ENCODE measurements at places on chromosomes 13 and 19. TPM values are rescaled to one million over a fixed set of nuclear protein-coding genes. Genes with fewer than 3 reads are reported as not detected.

DNA sequence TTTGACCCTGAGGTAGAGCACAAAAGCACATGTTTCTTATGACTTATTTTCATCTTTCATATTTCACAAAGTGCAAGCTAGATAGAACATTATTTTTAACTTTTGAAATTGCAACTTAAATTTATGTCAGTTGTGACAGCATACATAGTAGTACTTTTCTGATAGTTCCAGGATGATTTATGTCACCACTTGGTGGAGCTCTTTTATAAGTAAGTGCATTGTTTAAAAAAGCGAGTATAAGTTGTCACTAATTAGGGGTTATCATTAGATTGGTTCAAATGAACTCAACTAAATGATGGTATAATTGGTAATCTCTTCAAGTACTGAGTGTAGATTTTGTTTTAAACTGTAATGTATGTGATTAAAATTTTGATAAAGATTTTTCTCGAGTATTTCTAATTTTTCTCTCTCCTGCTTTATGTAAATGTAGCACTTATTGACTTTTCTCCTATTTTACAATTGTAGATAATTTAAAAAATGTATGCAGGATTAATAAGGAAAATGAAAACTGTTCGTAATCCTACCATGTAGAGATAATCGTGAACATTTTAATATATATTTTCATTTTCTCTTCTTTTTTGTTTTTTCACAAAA lies 31.1 kb downstream of the RB1 start:
- no peaks in the 10 kb centered on the region for H3K27me3 ChIP-seq
- peak; percentile 24 for DNase-seq
- H3K36me3 ChIP-seq, result no peaks in the 10 kb centered on the region
- H3K4me3 ChIP-seq, result no peak overlapping the region

GRCh38 chr13:31859571-31859970 lies 120.2 kb downstream of the RXFP2 start:
- no peaks in the 10 kb centered on the region for H3K36me3 ChIP-seq
- no peak for DNase-seq
- H3K4me3 ChIP-seq, result no peak overlapping the region
- H3K27me3 ChIP-seq, result no peaks in the 10 kb centered on the region
- H3K4me1 ChIP-seq, result no peaks in the 10 kb centered on the region
- H3K27ac ChIP-seq, result no peak overlapping the region

DNA sequence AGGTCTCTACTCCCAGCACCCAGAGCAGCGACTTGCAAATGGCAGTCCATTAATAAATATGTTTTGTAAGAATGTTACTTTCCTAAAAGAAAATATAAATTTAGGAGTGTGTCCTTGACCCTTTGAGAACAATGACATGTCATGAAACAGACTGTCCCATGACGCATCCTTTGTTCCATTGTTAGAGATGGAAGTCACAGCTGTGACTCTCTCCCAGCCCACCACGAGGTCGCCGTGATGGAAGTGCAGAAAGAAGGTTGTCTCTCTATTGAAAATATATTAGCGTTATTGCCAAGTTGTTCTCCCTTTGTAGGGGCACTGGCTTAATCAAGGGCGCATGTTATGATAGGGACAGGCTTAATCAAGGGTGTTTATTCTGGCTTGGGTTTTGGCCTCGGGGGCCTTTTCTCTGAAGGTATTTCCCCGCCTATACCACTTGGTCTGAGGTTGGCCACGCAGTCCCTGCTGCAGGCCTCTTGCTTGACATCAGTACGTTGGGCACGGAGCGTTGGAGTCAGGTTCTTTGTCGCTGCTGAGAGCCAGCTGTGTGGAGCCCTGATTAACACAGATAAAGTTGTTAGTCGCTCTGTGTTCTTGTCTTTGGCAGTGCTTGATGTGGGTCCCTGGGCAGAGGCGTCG lies 126.7 kb upstream of the ZNF536 start:
- no peaks in the 10 kb centered on the region for H3K36me3 ChIP-seq
- H3K4me3 ChIP-seq, result no peak overlapping the region
- no peak overlapping the region for H3K27ac ChIP-seq
- H3K4me1 ChIP-seq, result no peaks in the 10 kb centered on the region
- no peak for DNase-seq

DNA sequence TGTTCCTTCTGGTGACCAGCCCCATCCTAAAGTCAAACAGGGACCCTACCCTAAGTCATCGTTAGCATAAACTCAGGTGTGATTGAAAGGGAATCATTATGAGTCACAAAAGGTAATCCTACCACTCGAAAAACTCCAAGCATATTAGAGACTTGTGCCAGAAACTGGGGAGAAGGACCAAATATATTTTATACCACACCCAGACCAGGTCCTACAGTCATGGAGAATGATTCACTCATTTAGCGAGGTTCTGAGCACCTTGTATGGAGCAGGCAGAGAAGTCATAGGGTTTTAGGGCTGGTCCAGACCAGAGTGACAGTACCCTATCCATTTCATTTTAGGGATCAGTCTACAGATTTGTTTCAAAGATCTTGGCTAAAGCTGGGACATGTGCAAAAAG lies 149.5 kb downstream of the SLC7A1 start:
- H3K4me1 ChIP-seq, result no peaks in the 10 kb centered on the region
- no peaks in the 10 kb centered on the region for H3K27me3 ChIP-seq
- no peak for DNase-seq
- no peak overlapping the region for H3K4me3 ChIP-seq

GRCh38 chr19:45179072-45179891 lies 698 bp downstream of the BLOC1S3 start:
- peaks cover 19% of the 10 kb centered on the region for H3K4me1 ChIP-seq
- peak overlapping the region; percentile 86 for H3K4me3 ChIP-seq
- H3K27me3 ChIP-seq, result no peaks in the 10 kb centered on the region
- H3K36me3 ChIP-seq, result peaks cover 6% of the 10 kb centered on the region
- H3K27ac ChIP-seq, result peak overlapping the region; percentile 79
- DNase-seq, result no peak

GRCh38 chr13:77715233-77715891 lies 17.9 kb downstream of the SLAIN1 start:
- H3K4me1 ChIP-seq, result peaks cover 12% of the 10 kb centered on the region
- H3K27ac ChIP-seq, result peak overlapping the region; percentile 17
- DNase-seq, result no peak
- H3K36me3 ChIP-seq, result no peaks in the 10 kb centered on the region
- no peak overlapping the region for H3K4me3 ChIP-seq

DNA sequence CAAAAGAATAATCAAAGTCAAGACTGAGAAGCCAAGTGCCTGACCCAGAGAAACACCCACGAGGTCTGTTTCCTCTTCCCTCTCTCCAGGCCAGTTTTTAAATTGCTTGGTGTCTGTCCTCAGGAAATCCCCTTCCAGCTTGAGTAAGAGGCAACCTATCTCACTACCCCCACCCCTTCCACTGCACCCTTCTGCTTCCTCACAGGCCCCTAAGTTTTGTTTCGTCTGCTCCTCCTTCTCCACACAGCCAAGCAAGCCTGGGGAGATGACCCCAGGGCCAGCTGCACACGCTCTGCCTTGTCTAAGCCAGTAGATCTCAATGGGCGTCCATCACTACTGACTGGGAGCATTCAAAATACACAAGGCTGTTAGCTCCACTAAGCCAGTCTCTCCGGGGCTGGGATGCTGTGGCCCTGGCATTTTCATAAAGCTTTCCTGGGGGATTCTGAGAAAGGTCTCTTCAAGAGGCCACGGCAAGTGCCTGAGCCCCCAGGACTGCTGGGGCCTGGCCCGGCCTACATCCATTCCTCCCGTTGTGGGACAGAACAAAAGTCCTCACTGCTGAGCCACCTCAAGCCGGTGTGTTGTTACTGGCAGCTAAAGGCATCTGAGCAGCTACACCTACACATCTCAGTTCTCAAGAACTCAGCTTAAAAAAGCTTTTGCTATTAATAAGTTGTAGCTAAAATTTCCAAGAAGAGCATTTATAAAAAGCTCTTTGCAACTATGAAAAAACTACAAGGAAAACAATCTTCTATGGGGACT lies 14.9 kb upstream of the IL4I1 start:
- peaks cover 36% of the 10 kb centered on the region for H3K36me3 ChIP-seq
- H3K27me3 ChIP-seq, result no peaks in the 10 kb centered on the region
- peaks cover 61% of the 10 kb centered on the region for H3K4me1 ChIP-seq

- no peaks in the 10 kb centered on the region for H3K27me3 ChIP-seq
- no peak overlapping the region for H3K27ac ChIP-seq
- no peak for DNase-seq
- peaks cover 49% of the 10 kb centered on the region for H3K4me1 ChIP-seq
- H3K36me3 ChIP-seq, result peaks cover 8% of the 10 kb centered on the region
- H3K4me3 ChIP-seq, result no peak overlapping the region
These were observed 24.1 kb downstream of the PBX4 start for GRCh38 chr19:19594381-19594780.

GRCh38 chr13:77544758-77545338 lies 9.3 kb downstream of the SCEL start:
- no peak overlapping the region for H3K4me3 ChIP-seq
- no peak for DNase-seq
- H3K4me1 ChIP-seq, result peaks cover 4% of the 10 kb centered on the region

- H3K4me3 ChIP-seq, result no peak overlapping the region
- H3K27ac ChIP-seq, result no peak overlapping the region
- DNase-seq, result no peak
- H3K27me3 ChIP-seq, result no peaks in the 10 kb centered on the region
These were observed 4.3 kb downstream of the RGCC start for GRCh38 chr13:41461527-41462139.

DNA sequence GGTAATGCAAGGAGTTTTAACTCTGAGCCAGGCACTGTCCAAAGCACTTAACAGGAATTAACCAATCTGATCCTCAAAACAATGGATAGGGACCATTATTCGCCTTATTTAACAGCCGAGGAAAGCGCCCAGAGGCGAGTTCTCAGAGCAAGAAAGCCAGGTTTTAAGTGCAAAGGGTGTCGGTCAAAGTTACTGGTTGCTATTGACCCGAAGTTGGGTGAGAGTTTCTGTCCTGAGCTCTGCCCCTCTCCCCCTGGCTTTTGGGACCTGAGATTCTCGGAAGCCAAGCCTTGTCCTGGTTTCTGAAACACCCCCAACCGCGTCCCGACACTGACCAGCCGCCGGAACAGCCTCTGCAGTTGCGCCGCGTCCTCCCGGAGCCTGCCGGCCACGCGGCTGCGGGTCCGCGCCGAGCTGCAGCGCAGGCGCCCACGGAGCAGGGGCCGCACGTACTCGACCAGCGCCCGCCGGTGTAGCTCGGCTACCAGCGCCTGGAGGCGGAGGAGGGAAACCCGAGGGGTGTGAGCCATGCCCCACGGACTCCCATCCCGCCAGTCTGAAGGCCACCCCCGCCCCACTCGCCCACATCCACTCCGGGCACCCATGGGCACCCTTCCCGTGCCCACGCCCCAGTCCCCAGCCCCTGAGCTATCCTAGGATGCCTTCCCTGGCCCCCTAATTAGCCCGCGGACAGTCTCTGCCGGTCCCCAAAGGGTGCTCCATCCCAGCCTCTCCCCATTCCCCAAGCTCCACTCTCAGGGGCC lies 27.8 kb downstream of the EXOC3L2 start:
- H3K27me3 ChIP-seq, result peaks cover 2% of the 10 kb centered on the region
- H3K27ac ChIP-seq, result no peak overlapping the region
- DNase-seq, result no peak

GRCh38 chr19:996051-996838 lies 4.0 kb upstream of the GRIN3B start:
- H3K4me1 ChIP-seq, result no peaks in the 10 kb centered on the region
- H3K36me3 ChIP-seq, result no peaks in the 10 kb centered on the region
- no peak overlapping the region for H3K4me3 ChIP-seq
- H3K27ac ChIP-seq, result no peak overlapping the region
- peaks cover 3% of the 10 kb centered on the region for H3K27me3 ChIP-seq

DNA sequence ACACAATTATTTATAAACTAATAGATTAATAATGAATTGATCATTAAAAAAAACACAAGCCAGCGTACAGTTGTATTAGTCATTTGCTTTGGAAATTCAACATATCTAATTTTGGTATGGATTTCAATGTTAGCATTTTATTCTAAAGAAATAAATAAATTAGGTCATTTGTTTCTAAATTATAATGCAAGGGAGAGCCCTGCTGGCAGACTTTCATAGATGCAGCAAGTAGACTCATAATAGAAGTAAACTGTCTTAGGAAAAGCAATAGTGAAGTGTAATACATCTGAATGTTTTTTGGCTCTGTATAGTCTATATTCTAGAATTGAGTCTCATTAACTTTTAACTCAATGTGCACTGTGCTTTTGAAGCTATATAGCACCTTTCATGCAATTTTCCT lies 982.4 kb upstream of the MIR17HG start:
- H3K36me3 ChIP-seq, result no peaks in the 10 kb centered on the region
- H3K4me3 ChIP-seq, result no peak overlapping the region
- no peak overlapping the region for H3K27ac ChIP-seq

DNA sequence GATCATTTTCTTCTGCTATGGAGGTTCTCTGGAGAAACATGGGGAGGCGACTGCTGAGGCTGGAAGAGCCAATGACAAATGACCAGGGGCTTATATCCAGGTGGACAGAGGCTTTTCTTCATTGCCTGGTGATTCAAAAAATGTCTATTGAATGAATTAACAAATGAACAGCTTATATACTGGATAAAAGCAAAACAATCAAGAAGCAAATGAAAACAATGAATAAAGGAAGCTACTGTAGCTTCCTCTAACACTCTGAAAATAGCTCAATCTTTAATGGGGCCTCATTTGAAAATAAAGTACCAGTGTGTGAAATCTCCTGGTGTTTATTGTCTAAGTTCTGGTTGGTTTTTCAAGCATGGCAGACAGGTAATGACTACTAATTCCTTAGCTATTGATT lies 167.5 kb upstream of the TMTC4 start:
- DNase-seq, result no peak
- H3K4me1 ChIP-seq, result no peaks in the 10 kb centered on the region
- H3K36me3 ChIP-seq, result no peaks in the 10 kb centered on the region
- no peaks in the 10 kb centered on the region for H3K27me3 ChIP-seq

DNA sequence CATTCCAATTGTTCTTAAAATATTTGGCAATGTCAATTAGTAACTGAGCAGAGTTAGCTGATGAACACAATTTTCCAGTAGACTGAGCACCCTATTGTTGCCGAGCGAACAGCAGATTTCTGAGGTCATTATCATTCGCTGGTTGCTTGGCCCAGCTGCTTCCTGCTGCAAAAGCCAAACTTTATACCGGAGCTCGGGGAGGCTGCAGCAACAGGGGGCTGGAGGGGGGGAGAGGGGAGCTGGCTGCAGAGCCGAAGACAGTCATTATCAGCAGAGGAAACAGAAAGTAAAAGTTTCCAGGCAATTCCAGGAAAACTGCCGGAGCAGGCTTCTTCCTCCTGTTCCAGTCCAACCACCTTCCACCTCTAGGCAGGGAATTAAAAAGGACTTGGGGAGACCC lies 77.9 kb downstream of the ZNF536 start:
- H3K27me3 ChIP-seq, result no peaks in the 10 kb centered on the region
- no peak for DNase-seq
- H3K27ac ChIP-seq, result no peak overlapping the region
- no peaks in the 10 kb centered on the region for H3K36me3 ChIP-seq
- no peaks in the 10 kb centered on the region for H3K4me1 ChIP-seq

DNA sequence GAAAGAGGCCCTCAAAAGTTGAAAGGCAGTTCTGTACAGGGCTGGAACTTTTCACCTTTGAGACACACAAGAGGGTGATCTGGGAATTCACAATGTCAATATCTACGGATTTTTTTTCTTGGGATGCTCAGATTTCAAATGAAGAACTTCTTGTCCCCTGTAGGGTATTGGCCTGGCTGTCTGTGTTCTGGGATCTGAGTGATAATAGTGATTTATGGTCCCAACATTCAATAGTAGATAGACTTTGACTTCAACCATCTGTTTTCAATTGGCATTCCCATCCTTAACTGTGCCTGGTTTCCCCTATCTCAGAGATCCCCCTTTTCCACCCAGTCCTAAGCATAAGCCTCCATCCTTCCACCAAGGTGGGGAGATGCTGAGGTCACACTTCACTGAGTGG lies 274.1 kb downstream of the COG6 start:
- H3K27me3 ChIP-seq, result no peaks in the 10 kb centered on the region
- no peak overlapping the region for H3K4me3 ChIP-seq
- no peaks in the 10 kb centered on the region for H3K4me1 ChIP-seq
- no peak overlapping the region for H3K27ac ChIP-seq
- no peaks in the 10 kb centered on the region for H3K36me3 ChIP-seq

Gene LRFN3
- 2.6 TPM for polyA plus RNA-seq

All from GM12878 (cell line).